ENCODE measurements at places on chromosomes 6 and 20.

- DNase-seq: no peak
Measured at GRCh38 chr6:139570166-139570565, 195.7 kb upstream of the CITED2 start.

DNA sequence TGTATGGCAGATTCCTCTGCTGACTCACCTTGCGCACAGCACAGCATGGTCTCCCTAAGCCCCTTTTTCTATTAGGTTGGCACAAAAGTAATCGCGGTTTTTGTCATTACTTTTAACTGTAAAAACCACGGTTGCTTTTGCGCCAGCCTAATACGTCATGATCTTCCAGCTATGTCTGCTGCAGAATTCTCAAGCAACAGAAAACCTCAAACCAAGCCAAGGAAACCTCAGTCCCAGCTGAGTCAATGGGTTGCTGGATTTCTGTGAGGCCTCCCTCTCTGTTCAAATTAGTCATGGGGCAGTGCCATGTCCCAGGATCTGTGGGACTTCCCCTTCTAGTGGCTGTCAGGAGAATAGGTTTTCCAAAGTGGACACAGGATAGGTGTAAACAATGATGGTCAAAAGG, 15.7 kb upstream of the ENPP1 start:
- no peak for DNase-seq

DNA sequence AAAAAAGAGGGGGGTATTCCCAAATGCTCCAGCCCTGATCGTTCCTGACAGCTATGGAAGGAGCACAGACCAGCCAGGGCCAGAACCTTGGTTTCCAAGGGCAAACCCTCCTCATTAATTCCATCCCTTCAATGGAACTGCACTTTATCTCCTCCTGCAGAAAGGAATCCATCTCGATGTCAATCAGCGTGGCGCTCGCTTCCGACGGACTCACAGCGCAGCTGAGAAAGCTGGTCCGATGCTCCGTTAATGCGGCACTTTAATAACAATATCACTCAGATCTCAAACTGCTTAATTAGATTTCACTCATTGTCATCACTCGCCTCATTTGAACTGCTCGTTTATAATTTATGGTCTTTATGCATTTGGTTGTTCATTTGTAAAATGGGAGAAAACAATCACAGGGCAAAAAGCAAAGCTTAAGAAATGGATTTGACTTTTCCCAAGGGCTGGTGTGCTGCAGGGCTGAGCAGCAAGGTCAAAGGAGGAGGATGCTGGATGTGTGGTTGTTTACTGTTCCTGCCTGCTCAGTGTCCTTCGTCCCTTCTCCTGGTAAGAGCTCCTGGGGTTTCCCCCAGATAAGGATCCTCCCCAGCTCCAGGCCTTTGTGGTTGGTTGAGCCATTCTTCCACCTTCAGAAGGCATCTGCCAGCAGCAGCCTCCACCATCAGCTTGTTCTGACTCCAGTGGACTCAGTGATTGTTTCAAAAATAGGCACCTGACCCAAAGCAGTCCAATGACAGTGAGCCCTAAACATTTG, 152.7 kb downstream of the ANKRD60 start:
- DNase-seq: no peak

DNA sequence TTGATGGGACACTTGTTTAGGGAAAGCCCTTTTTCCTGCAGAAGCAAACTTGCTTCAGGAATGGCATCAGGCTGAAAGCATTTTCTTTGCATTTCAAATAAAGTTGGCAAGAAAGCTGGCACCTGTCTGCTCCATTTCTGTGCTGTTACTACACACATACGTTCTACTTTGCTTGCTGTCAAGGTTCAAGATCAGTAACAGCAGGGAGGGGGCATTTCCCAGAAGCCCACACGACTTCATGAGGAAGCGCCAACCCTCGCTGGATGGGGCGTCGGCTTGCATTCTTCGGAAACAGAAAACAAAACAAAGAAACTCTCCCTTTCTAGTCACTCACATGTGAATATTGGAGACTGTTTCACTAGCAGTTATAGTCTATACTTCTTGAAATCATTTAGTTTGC, 46.4 kb downstream of the AKAP12 start:
- no peak for DNase-seq

- DNase-seq: no peak
Measured at GRCh38 chr20:17129089-17129488, 97.8 kb upstream of the PCSK2 start.

GRCh38 chr6:102553214-102553613, 1159.7 kb downstream of the GRIK2 start:
- DNase-seq: no peak

GRCh38 chr6:85810558-85810957, 167.9 kb upstream of the SYNCRIP start:
- DNase-seq: no peak

- no peak for DNase-seq
Measured at GRCh38 chr20:35988910-35989463, 20.6 kb downstream of the CNBD2 start.
